ELF-1 (cell line): ENCODE measurements at places on chromosomes 1 and 21.

- no peak for DNase-seq
Observed at GRCh38 chr1:221200464-221200863, 321.2 kb downstream of the HLX start.

- no peak for DNase-seq
Observed at GRCh38 chr1:23470282-23471070, 13.5 kb downstream of the ASAP3 start.

- no peak for DNase-seq
Observed at GRCh38 chr1:10696977-10697376, 99.5 kb downstream of the CASZ1 start.

- DNase-seq: no peak
Observed at GRCh38 chr1:157183870-157184269, 45.7 kb upstream of the ETV3 start.

- peak; percentile 64 for DNase-seq
Observed at GRCh38 chr1:64505944-64506655, 36.2 kb downstream of the CACHD1 start.

DNA sequence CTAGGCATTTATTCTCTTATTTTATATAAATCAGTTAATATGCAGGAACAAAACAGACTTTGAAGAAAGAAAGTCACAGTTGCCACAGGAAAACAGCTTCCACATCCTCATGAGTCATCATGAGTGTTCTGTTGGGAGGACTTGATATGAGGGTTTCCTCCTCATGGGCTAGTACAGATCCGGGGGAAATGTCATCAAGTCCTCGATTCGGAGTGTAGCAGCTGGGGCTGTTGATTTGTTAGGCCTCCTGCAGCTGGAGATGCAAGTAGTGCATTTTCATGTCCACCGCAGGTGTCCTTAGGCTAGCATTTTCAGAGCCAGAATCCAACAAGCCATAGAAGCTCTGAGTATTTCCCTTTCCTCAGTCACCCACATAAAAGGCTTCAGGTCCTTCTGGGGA is 36.7 kb downstream of the ADAM30 start:
- no peak for DNase-seq
